Memory B cell (primary cell): ENCODE measurements at places on chromosomes 1 and 21.

- no peak for DNase-seq
These were observed 590 bp downstream of the FOXJ3 start for GRCh38 chr1:42334240-42335049.

- DNase-seq, result no peak
These were observed 84.7 kb downstream of the FBXO2 start for GRCh38 chr1:11569551-11569950.

DNA sequence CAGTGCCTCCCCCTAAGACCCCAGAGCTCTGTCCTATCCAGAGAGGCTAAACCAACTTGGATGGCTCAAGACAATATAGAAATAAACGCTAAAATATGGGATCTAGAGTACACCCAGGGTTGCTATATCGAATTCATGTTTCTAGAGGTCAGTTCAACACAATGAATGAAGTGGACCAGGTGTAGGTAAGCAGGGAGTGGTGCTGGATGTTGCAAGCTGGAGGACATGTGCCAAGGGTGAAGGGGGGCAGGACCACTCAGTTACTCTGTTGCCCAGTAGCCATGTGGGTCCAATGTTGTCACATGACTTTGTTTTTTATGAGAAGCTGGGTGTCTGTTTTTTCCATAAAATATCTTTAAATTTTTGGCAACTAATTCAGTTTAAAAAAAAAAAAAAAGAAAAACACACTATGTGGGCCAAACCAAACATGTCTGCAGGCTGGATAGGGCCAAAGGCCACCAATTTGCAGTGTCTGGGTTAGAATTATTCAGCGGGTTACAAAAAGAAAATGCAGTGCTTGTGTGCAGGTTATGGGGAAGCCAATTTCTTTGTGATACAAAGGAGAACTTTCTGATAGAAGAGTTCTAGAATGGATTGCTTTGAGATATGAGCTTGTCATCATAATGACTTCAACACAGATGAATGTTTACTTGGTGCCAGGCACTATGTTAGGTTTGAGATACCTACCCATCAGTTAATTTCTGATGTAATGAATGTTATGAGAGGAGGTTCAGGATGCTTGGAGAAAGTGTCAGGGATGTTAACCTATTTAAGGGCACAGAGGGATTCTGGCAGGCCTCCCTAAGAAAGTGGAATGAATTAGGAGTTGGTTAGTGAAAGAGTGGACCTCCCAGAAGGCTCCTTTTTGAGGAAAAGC, 8.9 kb downstream of the CACHD1 start:
- DNase-seq, result no peak

GRCh38 chr1:2049718-2050431, at the start of gene PRKCZ:
Gene PRKCZ, plus strand, starts transcription at chr1:2050411. Its CDS starts 220 bp downstream, at chr1:2050631.
- DNase-seq, result peak; percentile 96

DNA sequence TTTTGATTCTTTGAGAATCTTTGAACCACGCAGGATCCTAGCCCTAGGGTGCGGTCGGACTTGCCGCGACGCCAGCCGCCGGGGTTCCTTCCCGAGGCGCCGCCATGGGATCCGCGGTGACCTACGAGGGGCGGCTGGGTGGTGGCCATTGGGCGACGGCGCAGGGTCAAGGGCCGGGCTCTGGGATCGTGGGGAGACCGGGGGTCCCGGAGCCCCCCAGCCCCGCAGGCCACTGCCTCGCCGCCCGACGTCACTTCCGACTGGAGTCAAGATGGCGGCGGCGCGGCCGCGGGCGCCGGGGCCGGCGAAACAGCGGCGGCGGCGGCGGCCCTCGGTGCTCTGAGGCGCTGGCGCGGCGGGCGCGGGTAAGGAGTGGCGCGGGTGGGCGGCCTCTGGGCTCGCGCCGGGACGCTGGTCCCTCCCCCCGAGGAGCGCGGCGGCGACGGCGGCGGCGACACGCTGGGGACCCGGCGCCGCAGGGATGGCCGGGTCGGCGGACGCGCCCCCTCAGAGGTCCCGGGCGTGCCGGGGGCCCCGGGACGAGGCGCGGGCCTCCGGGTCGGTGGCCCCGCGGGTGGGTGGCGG, at the start of gene PRDM2:
PRDM2 (plus strand) TSS at position 253 of the 585 bp plus-strand sequence. CDS start 15,418 bp downstream, outside the sequence.
- DNase-seq, result peak; percentile 75

- DNase-seq, result no peak
These were observed 80.8 kb upstream of the DYNLT5 start for GRCh38 chr1:66671455-66671854.

DNA sequence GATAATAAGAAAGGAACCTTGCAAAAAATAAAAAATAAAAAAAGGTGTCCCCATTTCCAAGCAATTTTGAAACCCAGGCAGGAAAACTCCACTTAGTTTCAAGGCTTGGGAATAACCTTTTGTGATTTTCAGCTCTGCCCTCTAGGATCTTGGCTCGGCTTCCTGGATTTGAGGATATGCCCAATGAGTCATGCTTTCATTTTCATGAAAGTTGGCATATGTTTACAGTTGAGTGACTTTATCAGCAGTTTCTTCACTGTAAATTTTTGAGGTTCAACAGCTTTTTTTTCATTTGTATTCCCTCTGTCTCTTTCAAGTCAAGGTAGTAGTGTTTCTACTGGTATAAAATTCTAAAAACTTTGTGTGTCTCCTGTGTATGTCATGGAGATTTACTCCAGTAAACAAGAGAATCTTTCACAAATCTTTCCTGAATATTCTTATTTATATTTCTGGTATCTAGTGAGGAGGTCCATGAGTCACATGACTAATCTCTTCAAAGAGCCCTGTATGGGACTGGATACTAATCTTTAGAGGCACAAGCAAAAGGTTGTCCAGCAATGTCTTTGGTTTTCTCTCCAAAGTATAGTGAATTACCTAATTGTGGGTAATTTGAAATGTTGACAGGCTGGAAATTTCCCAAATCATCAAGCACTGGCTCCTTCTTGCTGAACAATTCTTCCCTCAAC, 335.3 kb downstream of the BRINP2 start:
- DNase-seq, result no peak

- DNase-seq, result no peak
These were observed 68.7 kb downstream of the KCTD3 start for GRCh38 chr1:215635827-215636226.

DNA sequence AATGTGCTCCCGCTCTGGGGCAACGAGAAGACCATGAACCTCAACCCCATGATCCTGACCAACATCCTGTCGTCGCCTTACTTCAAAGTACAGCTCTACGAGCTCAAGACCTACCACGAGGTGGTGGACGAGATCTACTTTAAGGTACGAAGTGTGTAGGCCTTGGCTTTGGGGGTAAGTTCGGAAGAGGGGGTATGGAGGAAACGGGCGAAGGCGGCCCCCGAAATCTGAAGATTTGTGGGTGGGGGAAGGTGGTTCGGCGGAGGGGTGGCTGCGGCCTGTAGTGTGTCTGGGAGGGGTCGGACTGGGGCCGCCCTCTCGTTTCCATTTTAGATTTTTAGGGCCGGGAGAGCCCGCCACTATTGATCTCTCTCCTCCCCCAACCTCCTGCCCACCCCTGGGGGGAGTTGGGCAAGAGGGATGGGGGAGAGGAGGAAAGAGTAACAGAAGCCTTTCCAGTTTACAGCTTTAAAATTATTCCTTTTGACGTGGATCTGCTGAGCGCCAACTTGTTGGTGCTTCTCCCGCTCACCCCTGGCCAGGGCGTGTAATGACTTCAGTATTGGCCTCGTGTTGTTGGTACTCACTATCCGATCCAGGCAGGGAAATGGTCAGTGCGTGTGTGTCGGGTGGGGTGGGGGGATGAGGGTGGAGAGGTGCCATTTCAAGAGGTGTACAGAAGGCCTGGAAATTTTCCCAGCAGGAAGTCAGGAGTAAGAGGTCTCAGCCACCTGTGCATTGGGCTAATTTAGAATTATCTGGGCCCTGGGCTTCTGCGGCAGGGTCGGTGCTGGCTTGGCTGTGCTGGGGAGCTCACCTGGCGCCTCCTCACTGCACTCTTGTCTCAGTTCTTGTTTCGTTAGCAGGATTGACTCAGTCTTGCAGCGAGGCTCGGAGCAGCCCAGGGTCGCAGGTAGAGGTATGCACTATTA, 880 bp downstream of the PRPF38B start:
- DNase-seq, result peak; percentile 64

DNA sequence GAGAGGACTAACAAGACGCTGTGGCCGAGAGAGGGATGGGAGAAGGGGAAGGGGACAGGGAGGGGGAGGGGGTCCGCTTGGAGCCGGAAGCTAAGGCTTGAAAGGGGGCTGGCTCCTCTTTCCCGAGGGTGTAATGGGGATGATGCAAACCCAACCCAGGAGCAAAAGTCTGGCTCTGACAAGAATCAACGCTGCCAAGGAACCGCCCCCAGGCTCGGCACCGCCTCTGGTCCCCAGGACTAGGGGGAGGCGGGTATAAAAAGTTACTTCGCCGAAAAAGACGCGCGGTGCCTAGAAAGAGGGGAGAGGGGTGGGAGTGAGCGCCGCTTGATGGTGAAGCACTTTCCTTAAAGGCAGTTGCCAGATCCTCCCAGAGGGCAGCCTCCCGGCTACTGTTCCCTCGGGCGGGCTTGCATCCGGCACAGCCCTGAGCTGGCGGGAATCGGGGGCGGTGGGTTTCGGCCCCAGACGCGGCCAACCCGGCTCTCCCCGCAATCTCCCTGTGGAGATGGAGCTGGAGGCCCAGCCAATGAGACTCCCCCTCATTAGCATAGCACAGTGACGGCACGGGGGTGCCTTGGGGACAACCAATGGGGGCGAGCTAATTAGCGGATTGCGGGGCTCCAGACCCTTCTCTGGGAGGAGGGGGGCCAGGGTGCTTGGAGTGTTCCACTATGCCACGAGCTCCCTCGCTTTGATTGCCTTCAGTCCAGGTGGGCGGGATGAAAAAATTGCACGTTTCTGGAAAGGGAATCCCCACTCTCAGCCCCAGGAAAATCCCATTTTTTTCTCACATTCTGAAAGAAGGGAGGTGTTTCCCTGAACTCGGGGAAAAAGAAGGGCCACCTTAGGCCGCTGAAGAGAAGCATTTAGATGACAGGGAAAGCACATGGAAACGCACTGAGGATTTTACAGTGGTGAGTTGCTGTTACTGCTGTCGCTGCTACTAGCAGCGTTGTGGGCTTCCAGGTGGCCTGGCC, at the start of gene KCNT2:
KCNT2 (minus strand) TSS at position 51 of the 980 bp plus-strand sequence. CDS start 131 bp downstream, outside the sequence.
- no peak for DNase-seq

GRCh38 chr21:42089093-42089631, 18.0 kb downstream of the UMODL1 start:
- no peak for DNase-seq

- no peak for DNase-seq
These were observed 25.7 kb upstream of the ROR1 start for GRCh38 chr1:63748046-63748580.
